HuH-7.5 (cell line): ENCODE measurements at places on chromosomes 6 and 20.

GRCh38 chr6:134821928-134822864 is 127.7 kb downstream of the ALDH8A1 start:
- DNase-seq, result no peak

GRCh38 chr6:15410126-15410391 is 164.2 kb downstream of the JARID2 start:
- DNase-seq, result no peak

GRCh38 chr20:9608639-9609340 is 94.4 kb downstream of the LAMP5 start:
- DNase-seq, result no peak

GRCh38 chr20:9409981-9410380 is 104.4 kb upstream of the LAMP5 start:
- DNase-seq, result no peak

- no peak for DNase-seq
Observed at GRCh38 chr6:164982389-164982788, 327.0 kb downstream of the C6orf118 start.

GRCh38 chr6:39678914-39679313 is 46.3 kb downstream of the KIF6 start:
- DNase-seq, result no peak

DNA sequence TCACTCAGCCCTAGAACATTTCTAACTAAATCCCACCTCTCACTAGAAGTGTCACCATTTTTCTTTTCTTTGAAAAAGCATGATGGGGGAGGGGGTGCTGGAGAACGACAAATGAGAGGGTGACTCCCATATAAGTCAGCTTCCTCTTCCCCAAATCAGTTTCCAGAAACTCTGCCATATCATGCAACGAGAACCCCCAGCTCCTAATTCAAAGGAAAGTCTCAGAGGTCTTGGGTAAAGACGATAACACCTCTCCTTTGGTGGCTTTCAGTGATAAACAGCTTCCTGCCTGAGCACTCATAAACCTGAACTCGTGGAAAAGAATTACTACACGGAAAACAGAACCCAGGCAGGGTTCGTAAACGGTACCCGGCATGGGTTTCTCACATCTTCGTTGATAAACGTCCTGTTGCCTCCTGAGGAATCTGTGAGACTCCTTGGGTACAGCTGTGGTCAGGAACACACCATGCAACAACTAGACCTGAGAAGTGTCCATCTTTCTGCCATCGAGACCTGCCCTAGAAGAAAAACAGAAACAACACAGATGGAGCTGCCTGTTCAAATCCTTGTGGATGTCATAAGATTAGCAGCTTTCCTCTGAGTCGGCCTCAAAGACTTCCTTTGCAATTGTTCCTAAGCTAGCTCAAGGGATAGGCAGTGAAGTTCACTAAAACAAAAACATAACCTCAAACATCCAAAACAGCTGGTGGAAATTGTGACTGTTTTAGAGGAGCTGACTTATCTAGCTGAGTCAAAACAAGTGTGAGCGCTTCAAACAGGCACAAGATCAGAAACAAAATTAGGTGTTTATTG is 185.8 kb upstream of the PRDM1 start:
- DNase-seq, result no peak

DNA sequence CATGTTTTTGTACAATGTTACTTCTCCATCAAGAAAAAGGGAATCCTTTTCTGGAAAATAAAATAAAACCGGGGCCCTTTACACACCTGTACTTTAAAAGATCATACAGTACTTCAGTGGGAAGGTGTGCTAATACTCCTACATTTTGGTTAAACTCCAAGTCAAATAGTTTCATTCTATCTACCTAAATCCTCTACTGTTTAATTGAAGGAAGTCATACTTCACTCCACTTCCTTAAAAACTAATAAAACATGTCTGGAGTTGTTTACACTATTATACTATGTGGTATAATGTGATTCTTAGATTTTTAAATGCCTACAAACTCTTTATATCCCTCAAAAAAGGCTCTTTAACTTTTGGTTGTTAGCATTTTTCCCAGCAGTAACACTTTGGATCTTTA is 18.6 kb upstream of the HBS1L start:
- DNase-seq, result no peak

- DNase-seq, result no peak
Observed at GRCh38 chr6:4644996-4645395, 131.2 kb upstream of the CDYL start.
